Hair follicular keratinocyte (primary cell): ENCODE measurements at places on chromosomes 4 and X. TPM values are rescaled to one million over a fixed set of nuclear protein-coding genes. Genes with fewer than 3 reads are reported as not detected.

Gene SLC49A3
- total RNA-seq: not detected in 2 replicates

Gene STBD1
- total RNA-seq: 2.0 and 3.4 TPM in 2 replicates

Gene SRPX
- 95.2 and 133 TPM in 2 replicates for total RNA-seq

Gene MORF4L2
- 284 and 368 TPM in 2 replicates for total RNA-seq

Gene ASMT
- not detected in 2 replicates for total RNA-seq

Gene CYTL1
- total RNA-seq: 0.55 TPM in 1 of 2 replicates, not detected in the other

Gene DIPK2B
- total RNA-seq: not detected in 2 replicates

Gene ART3
- total RNA-seq: 0.31 and 0.49 TPM in 2 replicates

Gene PAGE4
- total RNA-seq: not detected in 2 replicates

Gene KLHL13
- 2.3 and 5.1 TPM in 2 replicates for total RNA-seq

Gene REELD1
- not detected in 2 replicates for total RNA-seq

Gene SCML1
- 6.7 and 9.9 TPM in 2 replicates for total RNA-seq
